NAMALWA (cell line): ENCODE measurements at places on chromosomes 5 and 9.

GRCh38 chr5:73027816-73028215 is 72.0 kb downstream of the FCHO2 start:
- DNase-seq, result no peak

DNA sequence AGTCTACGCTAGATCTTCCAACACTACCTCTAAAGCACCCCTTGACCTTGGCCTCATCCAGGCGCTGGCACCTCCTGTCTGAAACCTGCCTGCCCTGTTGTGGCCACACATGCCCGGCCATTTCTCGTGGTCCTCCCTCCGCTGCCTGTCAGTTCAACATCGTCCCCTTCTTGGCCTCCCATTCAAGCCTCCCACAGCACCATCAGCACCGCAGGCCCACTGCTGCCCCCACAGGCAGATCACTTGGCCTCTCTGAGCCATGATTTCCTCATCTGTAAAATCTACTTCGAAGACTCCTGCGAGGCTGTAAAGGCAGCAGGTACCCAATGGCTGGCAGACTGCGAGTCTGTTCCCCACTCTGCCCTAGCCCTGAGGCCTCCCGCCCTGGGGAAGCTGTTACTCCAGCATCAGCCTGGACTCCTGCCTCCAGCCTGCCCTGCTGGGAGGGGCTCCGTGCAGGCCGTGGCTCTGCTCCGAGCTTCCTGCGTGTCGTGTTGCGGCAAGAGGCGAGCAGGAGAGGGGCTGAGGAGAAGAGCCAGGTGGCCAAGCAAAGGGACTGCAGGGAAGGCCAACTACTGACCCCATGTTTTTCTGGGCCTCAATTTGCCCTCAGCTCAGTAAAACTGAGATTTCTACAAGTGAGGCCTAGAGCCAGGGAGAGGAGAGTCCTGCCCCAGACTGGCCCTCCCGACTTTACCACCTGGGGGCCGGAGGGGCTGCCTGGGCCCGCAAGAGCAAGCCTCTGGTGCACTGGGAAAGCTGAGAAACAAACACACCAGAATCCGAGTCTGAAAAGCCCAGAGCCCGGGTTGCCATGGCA is 70.5 kb upstream of the LRRTM2 start:
- DNase-seq, result peak; percentile 4

DNA sequence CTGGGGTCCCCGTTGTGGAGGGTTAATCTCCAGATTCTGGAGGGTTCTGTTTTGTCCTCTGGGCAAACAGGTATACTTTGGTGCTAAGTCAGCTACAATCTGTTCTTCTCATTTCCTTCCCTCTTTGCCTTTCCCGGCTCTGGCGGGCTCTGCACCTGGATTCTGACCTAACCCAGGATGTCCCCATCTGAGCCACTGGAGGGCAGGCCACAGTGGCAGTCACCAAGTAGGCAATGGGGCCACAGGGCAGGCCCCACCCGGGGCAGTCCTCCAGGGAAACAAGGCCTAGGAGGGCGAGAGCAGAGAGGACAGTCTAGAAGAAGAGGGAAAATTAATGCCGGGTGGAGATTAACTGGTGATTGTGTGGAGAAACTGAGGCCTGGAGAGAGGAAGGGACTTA is 40.4 kb upstream of the HRH2 start:
- DNase-seq, result no peak

DNA sequence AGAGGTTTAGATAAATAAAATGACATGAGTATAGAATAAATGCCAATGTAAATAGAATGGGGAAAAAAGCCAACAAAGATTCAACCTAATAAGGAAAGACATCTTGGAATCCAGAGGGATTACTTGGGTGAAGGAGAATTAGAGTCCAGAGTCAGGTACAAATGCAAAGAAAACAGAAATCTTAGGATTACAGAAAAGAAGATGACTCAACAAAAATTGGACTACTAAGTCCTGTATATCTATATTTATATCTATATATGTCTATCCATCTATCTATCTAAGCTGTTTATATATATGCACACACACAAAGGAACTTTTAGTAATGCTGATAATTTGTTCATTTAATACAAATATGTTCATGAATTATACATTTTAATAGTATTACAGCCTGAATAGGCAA is 27.6 kb downstream of the FAM174A start:
- DNase-seq, result no peak

DNA sequence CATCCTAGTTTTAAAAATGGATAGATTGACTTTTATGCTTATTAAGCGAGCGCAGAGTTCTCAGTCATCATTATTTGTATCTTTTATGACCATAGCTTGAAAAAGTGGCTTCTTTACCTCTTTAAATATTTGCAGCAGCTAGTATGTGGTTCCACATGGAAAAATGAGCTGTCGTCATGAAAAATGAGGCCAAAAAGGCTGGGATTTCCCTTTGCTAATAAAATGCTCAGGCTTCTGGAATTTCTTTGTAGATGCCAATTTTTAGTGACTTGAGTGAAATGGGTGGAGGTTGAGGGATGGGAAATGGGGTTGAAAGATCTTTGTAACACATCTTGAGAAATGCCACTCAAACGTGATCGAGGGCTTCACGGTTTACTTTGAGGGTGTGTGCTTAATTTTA is 35.2 kb downstream of the RAI14 start:
- no peak for DNase-seq
